ENCODE measurements at places on chromosomes 16 and 17.

- no peak for DNase-seq
Measured at GRCh38 chr16:51405361-51405760, 254.3 kb upstream of the SALL1 start.

- DNase-seq = peak; percentile 72
Measured at GRCh38 chr17:17877529-17878358, 41.0 kb upstream of the SREBF1 start.

DNA sequence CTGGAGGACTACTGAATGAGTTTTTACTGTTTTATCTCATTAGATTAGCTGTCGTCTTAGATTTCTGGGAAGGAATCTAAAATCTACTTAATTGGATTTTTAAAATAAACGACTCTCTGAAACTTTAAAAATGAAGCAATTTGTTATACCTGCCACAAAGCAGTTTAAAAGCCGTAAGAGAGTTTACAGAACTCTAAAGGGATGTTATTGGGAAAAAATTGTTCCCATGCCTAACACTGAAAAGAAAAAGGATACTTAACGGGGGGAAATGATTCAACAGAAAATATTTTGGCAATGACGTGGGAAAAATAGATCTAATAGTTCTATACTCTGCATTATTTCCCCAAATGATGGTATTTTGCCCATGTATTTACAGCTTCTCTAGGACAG lies 27.0 kb downstream of the ARHGAP17 start:
- DNase-seq = no peak

- DNase-seq = peak; percentile 73
Measured at GRCh38 chr17:29625037-29625750, 2.5 kb upstream of the CORO6 start.

DNA sequence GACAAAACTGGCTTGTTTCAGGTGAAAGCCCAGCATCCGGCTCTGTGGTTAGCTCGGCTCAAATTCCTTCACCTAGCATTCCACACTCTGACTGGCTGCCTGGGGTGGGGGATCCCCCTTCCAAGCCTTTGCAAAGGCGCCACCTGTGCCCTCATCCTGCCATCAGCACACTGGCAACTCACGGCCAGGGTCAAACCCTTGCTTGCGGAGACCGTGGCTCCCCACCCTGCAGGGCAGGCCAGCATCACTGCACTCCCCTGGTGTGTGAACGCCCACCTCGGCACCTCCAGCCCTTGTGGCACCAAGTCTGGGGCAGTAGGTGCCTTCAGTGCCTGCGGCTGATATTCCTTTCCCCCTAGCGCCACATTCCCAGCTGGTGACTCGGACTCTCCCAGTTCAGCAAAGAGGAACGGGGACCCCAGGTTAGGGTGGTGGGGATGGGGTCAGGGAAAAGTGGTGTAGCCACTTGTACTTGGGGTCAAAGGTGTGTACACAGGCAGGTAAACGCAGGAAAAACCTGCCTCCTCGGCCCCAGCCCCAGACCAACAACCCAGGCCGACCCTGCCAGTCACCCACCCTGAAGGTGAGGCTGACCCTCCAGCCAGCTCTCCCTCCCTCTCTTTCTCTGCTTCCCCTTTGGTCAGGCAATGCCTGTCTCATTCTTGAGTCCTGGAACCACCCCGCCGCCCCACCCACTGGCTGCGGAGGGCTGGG lies 1.1 kb downstream of the FLII start:
- peak; percentile 36 for DNase-seq

- no peak for DNase-seq
Measured at GRCh38 chr16:69763599-69763942, 1.4 kb downstream of the WWP2 start.

DNA sequence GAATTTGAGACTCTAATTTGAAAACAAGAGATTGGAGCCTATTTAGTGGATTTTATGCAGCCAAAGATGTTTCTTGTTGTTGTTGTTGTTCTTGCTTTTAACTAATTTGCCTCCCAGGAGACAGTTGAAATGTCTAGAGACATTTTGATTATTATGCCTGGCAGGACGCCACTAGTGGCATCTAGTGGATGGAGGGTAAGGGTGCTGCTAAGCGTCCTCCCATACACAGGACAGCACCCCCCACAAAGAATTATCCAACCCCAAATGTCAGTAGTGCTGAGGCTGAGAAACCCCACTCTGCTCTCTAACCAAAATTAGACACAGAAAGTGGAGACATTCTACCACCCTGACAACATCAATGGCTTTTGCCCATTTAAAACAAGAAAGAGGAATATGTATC lies 15.4 kb upstream of the HSBP1 start:
- no peak for DNase-seq

- no peak for DNase-seq
Measured at GRCh38 chr16:73057291-73058210, 9.6 kb upstream of the ZFHX3 start.

- DNase-seq = no peak
Measured at GRCh38 chr16:25693631-25694030, 1.9 kb downstream of the HS3ST4 start.

DNA sequence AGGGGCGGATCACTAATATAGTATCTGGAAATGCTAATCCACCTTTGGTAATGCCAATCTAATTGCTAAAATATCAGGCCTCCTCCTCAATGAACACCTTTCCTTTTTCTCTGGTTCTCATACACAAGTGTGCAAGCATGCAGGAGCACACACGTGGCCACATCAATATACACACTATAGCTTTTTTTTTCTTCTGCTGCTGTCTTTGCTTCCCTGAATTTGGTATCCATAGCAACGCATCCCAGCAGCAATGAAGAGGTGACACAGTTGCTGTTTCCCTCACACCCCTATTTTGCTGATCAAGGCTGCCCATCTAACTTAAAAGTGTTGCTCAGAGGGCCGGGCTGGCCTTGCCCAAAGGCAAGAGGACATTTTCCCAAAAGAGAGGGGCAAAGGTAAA lies 15.4 kb downstream of the NOG start:
- no peak for DNase-seq

DNA sequence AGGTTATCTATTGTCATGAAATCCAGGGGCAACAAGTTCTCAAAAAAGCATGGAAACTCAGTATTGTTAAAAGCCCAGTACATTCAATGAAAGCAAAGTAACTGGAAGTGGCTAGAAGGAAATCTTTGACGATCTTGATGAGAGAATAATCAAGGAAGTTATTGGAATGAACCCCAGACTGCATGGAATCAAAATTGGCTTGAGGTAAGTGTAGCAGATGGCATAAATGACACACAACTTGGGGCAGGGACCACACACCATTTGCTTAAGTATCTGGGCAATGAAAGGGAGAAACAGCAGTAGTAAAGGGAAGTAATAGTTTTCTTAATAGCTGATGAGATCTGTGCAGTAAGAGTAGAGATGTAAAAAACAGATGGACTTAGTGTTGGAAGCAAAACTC lies 238.0 kb downstream of the HS3ST3A1 start:
- DNase-seq = no peak

DNA sequence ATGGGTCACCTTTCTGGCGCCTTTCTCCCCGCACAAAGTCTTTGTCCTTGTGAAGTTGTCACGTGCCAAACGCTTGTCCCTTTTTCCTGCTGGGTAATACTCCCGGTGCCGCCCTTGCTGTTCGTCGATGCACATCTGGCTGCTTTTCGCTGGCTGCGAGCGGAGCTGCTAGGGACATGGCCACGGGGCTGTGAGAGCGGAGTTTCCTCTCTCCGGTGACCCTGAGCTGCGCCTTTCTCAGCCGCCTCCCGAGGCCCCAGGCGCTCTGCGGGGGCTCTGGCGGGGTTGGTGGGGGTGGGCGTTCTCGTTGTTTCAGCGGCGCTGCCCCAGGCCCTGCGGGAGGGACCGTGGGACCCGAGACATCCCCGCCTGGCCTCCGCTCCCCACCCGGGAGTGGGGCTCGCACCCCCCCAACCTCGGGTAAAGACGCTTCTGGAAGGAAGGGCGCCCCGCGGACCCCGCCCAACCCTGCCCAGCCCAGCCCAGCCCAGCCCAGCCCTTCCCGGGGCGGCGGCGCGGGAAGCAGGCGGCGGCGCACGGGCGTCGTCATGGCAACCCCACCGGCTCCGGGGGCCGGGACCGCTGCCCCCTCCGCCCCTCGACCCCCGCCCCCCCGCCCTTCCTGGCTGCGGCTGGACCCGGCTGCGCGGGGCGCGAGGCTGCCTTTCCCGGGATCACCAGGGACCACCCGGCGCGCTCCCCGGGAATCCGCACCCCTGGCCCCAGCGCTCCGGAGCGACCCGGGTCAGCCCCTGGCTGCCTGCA lies 12.3 kb downstream of the CHMP6 start:
- peak; percentile 49 for DNase-seq

DNA sequence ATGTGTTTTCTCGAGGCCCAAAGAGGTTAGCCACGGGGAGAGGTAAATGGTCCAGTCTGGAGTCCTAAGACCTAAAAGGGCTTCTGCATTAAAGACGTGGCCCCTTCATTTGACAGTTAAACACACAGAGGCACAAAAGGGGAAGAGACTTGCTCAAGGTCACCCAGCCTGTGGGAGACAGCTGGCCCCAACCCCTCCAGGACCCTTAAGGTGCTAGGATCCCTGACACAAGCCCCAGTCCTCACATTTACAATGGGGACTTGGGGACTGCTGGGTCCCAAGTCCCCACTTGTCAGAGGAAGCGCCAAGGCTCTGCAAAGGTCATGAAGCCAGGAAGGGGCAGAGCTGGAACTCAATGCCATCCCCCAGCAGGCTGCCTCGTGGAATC lies 1.7 kb downstream of the ABAT start:
- no peak for DNase-seq

GRCh38 chr17:46053911-46054534 lies 55.0 kb downstream of the STH start:
- no peak for DNase-seq

- DNase-seq = no peak
Measured at GRCh38 chr16:25148568-25149215, 37.1 kb downstream of the LCMT1 start.

DNA sequence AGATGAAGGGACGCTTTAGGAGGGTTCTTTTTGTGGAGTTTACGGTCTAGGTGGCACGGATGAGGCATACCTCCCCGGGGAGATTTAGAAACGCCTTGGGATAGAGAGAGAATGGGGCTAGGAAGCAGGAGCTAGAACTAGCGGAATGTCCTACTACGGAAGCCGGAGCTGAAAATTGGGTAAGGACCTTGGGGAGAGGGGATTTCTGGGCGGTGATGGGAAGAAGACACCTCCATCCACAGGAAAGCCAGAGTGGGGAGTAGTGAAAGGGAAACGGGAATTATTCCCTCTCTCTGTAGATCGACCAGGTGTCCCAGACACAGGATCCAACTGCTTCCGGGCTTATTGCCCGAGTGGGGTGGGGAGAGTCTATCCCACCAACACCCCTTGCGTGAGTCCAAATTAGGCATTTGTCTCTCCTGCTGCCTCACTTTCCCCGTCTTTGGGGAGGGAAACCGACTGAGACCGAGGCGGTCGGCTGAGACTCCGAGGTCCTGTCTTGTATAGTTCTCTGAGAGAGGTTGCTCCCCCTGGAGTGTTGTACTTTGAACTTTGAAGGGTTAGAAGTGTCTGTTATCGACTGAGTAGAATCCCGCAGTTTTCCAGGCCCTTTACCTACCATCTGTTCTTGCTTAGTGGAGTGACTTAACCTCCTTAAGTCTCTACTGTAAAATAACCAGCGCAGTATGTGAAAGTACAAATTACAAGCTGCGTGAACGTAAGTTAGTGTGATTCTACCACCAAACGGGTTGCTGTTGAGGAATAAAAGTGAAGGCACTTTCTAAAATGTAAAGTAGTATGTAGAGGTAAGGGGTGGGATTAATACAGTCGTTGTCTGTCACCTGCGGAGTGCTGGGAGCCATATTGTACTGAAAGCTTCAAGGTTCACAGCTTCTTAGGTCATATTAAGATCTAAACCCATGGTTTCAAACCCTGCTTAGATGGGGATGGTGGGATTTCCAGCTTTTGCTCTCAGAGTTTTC lies 1.0 kb downstream of the RSPRY1 start:
- peak; percentile 25 for DNase-seq

DNA sequence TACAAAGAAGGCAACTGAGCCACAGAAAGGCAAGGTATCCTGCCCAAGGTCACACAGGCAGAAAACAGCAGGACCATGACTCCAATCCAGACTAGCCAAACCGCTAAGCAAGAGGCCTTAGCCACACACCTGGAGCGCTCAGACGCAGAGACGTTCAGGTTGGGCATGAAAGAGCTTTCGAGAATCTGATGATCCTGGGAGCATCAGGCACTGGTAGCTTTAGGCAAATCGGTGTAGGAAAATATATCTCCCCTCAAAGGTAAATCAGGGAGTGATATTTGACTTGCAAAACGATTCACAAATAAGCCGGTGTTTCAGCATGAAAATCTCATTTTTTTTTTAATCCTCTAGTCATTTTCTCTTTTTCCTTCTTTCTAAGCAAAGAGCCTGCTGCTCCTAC lies 279.0 kb downstream of the MRTFB start:
- DNase-seq = no peak

GRCh38 chr16:10987361-10988163 lies 43.2 kb downstream of the CLEC16A start:
- no peak for DNase-seq

DNA sequence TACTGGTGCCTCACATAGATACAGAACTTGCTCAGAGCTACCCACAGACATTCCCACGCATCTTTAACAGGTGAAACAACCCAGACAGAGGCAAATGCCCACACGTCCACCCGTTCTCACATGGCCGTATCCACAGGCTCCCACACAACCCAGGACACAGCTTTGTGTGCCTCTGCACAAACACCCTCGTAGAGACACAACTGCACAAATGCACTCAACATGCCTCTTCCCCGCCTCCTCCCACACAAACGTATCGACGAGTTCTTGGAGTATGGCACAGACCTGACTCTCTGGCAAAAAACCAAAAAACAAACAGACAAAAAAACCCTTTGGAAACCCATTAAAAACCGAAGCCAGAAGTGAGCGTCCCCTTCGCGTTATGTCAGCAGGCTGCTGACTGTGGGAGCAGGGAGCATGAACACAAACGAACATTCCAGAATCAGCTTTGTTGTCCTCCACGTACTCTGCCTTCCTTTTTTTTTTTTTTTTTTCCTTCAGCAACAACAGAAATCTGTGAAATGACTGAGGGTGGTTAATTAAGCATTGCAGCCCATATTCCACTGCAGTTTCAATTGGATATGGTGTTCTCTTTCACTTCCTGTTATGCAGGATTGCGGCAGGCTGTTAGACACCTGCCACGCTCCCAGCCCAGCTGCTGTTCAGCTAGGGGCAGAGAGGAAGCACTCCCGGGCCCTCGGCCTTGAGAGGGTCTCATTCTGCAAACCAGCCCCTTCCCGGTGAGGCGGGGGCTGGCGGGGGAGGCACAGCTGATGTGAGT lies 313.7 kb downstream of the MAF start:
- DNase-seq = peak; percentile 27

DNA sequence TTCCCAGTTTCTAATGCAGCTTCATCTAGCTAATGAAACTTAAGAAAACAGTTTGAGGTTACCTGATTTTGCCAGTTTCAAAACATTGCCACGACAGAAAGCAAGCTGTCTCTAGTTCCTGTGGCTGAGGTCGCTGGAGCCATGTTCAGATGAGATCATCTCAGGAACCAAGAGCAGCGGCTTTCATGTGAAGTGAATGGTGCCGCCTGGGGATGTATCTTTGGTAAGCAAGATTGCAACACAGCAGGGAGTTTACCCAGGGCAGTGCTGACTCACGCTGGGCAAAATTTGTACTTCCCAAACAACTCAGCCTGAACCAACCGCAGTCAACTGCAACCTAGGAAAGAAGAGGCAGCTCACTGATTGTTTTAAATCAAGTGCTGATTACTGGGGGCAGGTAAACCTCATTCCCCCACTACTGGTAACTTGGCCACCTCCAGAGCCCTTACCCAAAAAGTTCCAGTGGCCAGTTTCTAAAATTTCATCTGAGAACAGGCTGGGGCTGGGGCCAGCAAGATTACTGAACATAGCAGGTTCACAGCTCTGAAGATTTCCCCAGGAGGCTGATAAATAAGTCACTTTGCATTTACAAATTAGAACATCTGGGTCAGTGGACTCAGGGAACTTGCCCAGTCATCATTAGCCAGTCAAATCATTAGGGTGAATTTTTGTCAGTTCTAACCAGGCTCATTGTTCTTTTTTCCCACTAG lies at the start of gene RFFL:
RFFL (minus strand) TSS at position 194 of the 710 bp plus-strand sequence. CDS start 37,154 bp downstream, outside the sequence.
- DNase-seq = peak; percentile 98
